Uterus (tissue), 4 donors: ENCODE measurements at places on chromosomes 7 and 10.

DNA sequence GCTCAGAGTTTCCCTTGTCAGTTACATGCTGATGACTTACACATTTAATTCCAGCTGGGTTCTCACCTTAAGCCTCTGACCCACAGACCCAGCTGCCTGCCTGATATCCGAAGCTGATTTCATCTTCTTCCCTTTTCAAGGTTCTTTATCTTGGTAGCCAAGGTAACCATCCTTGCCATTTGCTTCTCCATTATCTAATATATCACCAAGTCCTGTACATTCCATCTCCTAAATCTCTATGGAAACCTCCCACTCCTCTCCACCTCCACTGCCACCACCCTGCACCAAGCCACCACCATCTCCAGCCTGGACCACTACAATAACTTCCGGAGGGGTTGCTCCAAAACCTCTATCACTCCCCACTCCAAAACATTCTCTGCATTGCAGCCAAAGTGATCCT, 19.9 kb downstream of the SCRN1 start:
- no peaks in the 10 kb centered on the region for H3K27me3 ChIP-seq
- H3K27ac ChIP-seq, result no peak overlapping the region
- H3K4me3 ChIP-seq, result no peak overlapping the region
- H3K36me3 ChIP-seq, result no peaks in the 10 kb centered on the region

- no peaks in the 10 kb centered on the region for H3K36me3 ChIP-seq
- H3K27me3 ChIP-seq, result no peaks in the 10 kb centered on the region
- DNase-seq, result no peak
- peak overlapping the region; percentile 60 for H3K27ac ChIP-seq
- H3K4me1 ChIP-seq, result peaks cover 7% of the 10 kb centered on the region
Observed at GRCh38 chr10:35448687-35449662, 112.7 kb downstream of the CCNY start.

GRCh38 chr7:27138985-27139333, 4.5 kb downstream of the HOXA5 start:
- no peak for DNase-seq
- no peaks in the 10 kb centered on the region for H3K4me1 ChIP-seq
- H3K4me3 ChIP-seq, result no peak overlapping the region
- H3K27ac ChIP-seq, result peak overlapping the region; percentile 64
- no peaks in the 10 kb centered on the region for H3K27me3 ChIP-seq

DNA sequence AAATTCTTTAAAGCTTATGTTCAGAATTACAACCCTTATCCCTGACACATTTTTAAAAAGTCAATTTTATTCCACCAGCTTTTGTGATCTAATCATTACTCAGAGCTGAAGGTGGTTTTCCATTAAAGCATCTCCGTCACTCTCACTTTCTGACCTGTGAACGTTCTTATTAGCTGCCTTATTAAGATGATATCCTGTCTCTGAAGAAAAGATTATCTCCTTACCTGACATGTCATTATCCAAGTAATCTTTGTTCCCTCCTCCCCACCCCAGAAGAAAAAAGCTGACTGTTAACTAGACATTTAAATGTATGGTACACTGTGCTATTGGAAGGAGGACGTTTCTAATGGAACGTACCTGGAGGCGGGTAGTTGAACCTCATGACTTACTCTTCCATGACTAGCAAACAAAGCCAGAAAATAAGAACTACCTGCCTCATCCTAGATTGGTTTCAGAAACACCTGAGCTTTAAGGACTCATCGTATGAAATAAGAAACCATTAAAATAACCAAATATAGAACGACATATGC, 708.7 kb downstream of the PARD3 start:
- no peak overlapping the region for H3K4me3 ChIP-seq
- no peaks in the 10 kb centered on the region for H3K27me3 ChIP-seq
- no peaks in the 10 kb centered on the region for H3K36me3 ChIP-seq
- H3K4me1 ChIP-seq, result peaks cover 4% of the 10 kb centered on the region

- no peak overlapping the region for H3K4me3 ChIP-seq
- H3K27ac ChIP-seq, result no peak overlapping the region
- H3K4me1 ChIP-seq, result peaks cover 13% of the 10 kb centered on the region
- H3K36me3 ChIP-seq, result no peaks in the 10 kb centered on the region
- no peaks in the 10 kb centered on the region for H3K27me3 ChIP-seq
Observed at GRCh38 chr7:130359276-130359857, 14.8 kb downstream of the CPA5 start.
